EH (cell line): ENCODE measurements at places on chromosomes 3 and 15.

- DNase-seq: no peak
Observed at GRCh38 chr15:64501396-64501715, 41.0 kb downstream of the ZNF609 start.

GRCh38 chr3:37129871-37130270, 44.5 kb downstream of the LRRFIP2 start:
- DNase-seq: peak; percentile 73

DNA sequence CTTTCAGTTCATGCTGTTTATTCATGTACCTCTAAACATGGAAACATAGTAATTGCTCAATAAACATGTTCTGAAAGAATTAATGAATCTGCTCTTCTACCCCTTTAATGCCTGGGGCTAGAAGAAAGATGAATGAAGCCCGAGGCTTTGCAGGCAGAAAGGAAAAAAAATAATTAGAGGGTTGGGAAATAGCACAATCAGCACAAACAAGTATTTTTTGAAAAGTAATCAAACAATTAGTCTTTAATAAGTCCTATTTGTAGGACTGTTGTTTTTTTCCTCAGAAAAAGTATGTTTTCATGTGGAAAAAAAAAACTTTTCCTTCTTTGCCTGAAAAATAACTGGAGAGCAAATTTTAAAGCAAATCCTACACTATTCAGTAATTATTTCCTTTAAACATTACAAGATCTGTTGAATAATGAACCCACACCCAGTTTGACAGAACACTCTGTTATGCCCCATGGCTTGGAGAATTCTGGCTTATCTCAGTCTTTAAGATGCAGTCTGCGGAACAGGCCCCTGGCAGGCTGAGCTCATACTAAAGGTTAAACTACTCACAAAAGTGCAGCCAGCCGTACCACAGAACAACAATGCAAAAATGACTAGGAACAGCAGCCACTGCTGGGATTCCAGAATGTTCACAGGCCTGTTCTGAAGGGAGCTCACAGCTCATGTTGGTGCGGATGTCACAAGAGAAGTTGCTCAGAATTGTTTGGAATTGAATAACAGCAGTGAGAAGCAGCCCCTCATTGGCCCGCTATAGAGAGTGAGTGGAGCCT, 79.2 kb downstream of the ABI3BP start:
- no peak for DNase-seq

- no peak for DNase-seq
Observed at GRCh38 chr3:30524357-30525040, 81.9 kb upstream of the TGFBR2 start.

- DNase-seq: no peak
Observed at GRCh38 chr3:112685956-112686799, 45.2 kb upstream of the CCDC80 start.

GRCh38 chr3:48931944-48932580, 13.4 kb downstream of the ARIH2 start:
- no peak for DNase-seq

- no peak for DNase-seq
Observed at GRCh38 chr15:50186752-50187151, 4.8 kb downstream of the SLC27A2 start.

- DNase-seq: no peak
Observed at GRCh38 chr3:133820889-133821675, 15.5 kb downstream of the SRPRB start.

- DNase-seq: peak; percentile 98
Observed at GRCh38 chr15:39579487-39580116, 1.3 kb upstream of the THBS1 start.

- DNase-seq: no peak
Observed at GRCh38 chr3:106631373-106632108, 745.7 kb upstream of the CCDC54 start.

DNA sequence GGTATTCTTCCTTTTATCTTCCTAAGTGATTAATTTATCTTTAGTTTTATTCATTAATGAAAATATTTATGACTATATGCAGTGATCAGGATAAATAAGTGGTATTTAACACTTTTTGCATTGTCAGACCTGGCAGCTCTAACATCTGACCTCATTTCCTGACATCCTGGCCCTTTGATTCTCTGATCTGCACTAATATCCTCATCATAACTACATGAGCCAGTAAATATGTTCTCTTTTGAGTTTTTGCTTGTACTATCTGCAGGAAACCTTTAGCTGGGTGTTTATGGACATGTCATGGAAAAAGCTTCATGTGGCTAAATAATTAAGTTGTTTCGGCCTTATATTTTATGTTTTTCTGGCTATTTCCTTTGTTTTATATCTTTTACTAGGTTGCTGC, 10.5 kb downstream of the NKTR start:
- DNase-seq: no peak

GRCh38 chr15:94375997-94376396, 144.6 kb downstream of the MCTP2 start:
- no peak for DNase-seq

DNA sequence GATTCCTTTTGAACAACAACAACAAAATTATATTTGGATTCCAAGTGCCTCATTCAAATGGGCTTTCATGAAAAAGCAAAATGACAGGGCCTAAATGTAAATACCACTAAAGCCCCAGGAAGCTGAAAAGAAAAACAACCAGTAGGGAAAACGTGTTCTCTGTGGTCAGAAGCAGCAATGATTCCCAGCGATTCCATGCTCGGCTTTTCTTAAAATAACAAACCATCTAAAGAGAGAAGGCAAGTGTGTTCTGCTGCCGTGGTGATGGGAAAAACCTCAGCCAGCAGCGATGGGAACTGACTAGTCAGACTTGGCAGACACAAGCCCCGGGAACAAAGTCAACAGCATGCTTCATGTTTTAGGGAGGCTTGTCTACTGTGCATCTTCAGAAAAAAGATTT, 153.6 kb downstream of the TNIK start:
- peak; percentile 99 for DNase-seq

DNA sequence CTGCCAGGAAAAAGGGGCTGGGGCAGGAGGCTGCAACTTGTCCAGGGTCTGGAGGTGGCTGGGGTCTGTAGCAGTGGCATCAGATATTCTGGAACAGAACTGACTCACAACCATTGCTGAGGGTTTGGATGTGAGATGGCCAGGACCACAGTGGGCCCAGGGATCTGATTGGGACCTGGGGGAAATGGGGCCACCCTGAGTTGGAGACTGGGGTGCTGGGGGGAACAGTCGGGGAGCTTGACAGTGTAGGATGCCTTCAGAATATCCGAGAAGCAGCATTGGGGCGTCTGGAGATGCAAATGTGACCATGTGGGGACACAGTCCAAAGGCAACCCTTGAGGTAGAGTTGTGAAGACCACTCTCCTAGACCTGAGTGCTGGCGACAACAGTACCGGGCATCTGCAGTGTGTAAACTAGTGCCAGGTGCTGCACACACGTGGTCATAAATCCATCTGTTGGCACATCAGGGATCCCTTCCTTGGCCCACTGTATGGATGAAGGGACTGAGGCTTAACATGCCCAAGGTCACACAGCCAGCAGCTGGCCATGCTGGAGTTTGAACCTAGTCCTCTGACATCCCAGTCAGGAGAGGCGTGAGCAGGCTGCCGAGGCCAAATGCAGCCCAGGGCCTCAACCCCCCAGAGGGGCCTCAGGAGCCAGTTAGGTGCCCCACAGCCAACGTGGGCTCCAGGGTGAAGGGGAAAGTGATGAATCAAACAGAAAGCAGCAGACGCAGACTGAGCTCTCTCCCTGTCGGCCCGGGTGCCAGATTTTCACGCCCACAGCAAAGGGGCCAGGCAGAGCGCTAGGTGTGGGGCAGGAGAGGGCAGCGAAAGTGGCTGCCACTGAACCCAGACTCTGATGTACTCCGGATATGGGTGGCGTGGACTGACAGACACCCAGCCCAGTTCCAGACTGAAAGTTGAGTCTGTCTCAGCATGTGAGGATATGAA, 18.8 kb downstream of the HEMK1 start:
- DNase-seq: no peak

GRCh38 chr3:76997733-76998132, 42.2 kb upstream of the ROBO2 start:
- DNase-seq: no peak

GRCh38 chr3:29746163-29746760, 465.4 kb downstream of the RBMS3 start:
- no peak for DNase-seq

- DNase-seq: peak; percentile 43
Observed at GRCh38 chr15:72182673-72183072, 14.9 kb downstream of the GRAMD2A start.

DNA sequence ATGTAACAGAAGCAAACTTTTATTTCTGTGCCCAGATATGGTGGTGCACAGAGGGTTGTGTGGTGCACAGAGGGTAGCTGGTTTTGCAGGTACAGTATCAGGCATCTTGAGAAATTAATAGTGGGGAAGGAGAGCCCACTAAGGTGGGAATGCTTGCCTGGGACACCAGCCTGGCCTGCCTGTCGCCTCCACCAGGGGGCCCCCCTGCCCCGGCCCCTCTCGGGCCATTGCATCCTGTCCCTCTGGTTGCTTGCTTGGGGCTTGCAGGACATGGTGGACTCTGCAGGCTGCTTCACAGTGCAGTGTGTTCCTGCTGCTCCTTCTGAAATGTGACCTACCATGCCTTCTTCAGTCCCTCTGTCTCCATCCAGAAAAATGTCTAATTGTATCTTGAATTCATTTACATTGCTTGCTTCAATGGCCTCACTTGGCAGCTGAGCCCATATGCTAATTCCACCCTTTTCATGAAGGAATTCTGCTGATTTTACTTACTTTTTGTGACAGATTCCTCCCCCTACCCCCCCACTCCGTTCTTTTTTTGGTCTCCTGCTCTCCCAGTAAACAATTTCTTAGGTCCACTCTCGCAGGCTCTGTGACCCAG, 73.6 kb downstream of the EEFSEC start:
- DNase-seq: peak; percentile 51

- no peak for DNase-seq
Observed at GRCh38 chr3:157107037-157107436, 52.9 kb downstream of the CCNL1 start.

DNA sequence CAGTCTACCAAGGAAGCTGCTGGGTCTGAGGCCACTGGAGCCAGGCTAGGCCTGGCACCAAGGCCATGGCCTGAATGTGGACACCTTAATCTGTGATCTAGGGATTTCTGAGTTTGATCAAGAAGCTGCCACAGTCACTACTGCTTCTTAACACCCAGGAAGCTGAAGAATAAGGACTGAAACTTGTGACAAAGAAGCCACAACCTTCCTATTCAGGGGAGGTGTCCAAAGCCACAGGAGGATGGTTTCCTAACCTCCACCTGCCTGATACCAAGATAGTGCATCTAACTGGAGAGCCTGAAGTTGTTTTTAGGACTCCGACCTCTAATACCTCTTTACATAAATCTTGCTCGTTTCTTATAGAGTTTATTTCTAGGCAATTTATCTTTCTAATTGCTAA, 5.5 kb upstream of the ANO10 start:
- no peak for DNase-seq

- DNase-seq: peak; percentile 6
Observed at GRCh38 chr3:134937256-134938028, 142.4 kb downstream of the EPHB1 start.

- DNase-seq: no peak
Observed at GRCh38 chr15:86810329-86810728, 730.7 kb downstream of the AGBL1 start.

- peak; percentile 86 for DNase-seq
Observed at GRCh38 chr3:108472001-108472591, 38.3 kb downstream of the MYH15 start.

DNA sequence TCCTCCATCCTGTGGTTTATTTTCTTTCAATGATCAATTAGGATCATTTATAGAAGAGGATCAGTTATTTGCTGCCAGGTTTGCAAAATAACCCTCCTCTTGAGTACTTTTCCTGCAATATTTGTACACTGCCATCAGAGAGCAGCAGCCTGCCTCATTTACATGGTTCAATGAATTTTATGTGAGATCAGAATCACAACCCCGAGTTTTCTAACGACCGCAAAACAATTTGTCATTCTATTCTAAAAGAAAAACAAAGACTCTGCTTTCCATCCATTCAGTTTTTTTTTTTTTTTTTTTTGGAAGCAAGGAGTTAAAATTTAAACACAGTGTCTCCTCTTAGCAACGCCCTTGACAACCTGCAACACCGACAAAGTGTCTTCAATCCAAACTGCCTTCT, 146.9 kb downstream of the RAB11A start:
- no peak for DNase-seq

DNA sequence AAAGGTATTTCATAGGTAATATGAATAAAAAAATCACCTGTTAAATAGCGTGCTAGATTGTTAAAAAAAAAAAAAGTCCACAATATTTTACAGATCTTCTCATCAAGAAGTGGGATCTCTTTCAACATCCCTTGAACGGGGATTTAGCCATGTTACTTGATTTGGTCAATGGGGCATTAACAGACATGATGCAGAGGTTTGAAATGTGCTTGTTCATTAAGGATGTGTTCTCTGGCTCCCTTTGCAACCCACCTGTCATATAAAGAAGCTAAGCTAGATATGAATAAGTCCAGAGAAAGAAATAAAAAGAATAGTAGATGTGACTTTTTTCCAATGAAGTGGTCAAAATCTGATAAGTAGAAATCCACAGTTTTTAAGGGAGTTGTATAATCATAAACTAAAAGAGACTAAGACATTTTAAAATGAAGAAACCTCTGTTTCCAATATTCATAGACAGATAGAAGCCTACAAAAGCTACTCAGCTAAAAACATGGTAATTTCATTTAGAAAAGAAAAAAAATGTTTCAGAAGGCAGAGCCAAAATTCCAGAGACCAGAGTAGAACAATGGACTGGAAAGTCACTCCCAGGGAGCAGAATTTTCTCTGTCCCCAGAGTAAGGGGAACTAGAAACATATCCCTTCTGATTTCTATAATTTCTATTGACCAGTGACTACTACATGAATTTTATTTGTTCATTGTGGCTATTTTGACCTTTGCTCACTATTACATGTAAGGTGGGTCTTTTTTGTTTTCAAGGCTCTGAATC, 79.2 kb downstream of the PLSCR2 start:
- no peak for DNase-seq

DNA sequence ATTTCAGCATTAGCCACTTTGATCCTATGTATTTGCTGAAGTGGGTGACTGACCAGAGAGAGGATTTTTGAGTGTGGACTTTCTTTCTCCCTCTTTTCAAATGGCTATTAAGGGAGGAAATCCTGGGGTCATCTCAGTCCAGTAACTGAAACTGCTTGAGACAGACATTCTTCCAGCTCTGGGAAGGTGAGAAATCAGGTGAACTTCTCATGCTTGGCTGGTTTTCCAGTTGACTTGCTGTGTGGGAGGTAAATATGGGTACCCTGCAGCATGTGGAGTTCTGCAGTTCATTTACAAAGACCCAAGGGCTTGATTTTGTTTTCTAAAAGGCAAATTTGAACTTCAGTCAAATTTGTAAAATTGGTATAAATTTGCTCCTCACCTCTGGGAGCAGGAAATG, 461.1 kb upstream of the TBL1XR1 start:
- no peak for DNase-seq

- DNase-seq: peak; percentile 59
Observed at GRCh38 chr3:188133219-188133618, 20.7 kb upstream of the LPP start.

GRCh38 chr3:188605905-188606304, 451.9 kb downstream of the LPP start:
- no peak for DNase-seq
